ENCODE measurements at places on chromosomes 12 and 14.

DNA sequence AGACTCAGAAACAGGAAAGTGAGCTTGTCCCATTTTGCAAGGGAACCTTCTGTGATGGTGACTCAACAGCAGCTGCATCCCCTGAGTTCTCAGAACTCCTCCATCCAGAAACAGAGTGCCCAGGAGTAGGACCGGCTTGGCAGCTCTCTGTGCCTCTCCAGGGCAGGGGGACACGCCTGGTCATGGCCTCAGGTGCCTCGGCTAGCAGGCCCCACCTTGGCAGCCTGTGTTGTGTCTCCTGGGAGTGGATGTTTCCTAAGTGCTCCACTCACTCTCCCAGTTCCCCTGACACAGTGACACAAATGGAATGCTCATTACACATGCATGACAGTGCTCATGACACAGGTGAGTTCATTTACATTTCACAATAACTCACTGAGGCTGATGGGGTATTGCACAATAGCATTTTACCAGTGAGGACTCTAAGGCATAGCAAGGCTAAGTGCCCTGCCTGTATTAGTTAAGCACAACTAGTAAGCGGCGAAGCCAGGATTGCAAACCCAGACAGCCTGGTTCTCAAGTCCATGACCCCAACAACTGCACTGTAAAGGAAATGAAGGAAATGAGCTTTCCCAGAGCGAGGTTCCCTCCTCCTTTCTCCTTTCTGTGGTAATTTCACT is 47.4 kb downstream of the CALM1 start:
- no peak for DNase-seq

- no peak for DNase-seq
Measured at GRCh38 chr12:120734210-120734609, 8.6 kb downstream of the ACADS start.

- DNase-seq = no peak
Measured at GRCh38 chr14:50741567-50741966, 73.5 kb upstream of the SAV1 start.

DNA sequence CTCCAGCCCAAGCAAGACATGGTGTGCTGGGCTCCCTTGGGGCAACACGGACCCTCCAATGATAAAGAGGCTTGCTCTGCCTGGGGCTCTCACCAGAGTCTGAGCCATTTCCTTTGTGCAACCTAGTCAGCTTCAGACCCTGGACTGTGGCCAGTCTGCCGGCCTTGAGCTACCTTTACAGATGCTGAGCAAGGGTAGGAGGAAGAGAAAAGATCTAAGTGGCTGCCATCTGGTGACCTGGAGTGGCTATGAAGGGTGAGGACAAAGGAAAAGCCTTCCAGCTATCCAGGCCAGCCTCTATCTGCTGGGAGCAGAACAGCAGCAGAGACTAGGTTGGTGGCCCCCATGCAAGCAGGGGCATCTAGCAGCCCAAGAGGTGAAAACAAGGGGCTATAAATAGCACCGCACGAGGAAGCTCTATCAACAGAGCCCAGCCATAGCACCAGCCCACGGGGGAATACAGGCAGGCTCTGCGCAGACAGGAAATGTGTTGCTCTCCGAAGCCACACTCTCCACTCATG is 230.1 kb downstream of the FOXN3 start:
- no peak for DNase-seq

- no peak for DNase-seq
Measured at GRCh38 chr14:104725772-104726548, 1.9 kb downstream of the ADSS1 start.

DNA sequence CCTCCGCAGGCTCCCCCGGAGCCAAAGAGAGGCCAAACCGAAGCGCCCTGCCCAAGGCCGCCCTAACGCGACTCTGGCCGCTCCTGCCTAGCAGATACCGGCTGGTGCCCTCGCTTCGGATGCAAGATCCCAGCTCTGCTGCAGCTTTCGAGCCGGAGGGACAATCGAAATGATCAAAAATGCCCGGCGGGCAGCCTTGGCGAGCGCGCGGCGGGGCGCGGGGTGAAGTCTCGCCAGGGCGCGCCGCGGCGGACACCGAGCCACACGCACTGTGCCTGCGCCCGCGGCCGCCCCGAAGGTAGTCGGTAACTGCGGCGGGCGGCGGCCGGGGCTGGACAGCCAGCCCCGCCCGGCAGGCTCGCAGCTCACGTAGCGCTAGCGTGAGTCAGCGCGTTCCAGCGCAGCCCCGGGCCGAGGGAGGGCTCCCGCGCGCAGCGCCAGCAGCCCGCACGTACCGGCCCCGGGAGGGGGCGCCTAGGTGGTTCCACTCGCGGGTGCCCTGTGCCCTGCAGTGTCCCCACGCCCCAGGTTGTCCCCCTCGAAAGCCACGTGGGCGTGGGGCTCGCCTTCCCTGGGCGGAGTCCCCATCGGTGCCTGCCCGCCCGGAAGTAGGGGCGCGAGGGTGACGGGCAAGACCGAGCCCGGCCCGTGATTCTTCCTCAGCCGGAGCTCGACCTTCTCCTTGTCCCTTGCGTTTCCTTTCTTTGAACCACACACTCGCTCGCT is 109.2 kb upstream of the EGLN3 start:
- DNase-seq = peak; percentile 70

DNA sequence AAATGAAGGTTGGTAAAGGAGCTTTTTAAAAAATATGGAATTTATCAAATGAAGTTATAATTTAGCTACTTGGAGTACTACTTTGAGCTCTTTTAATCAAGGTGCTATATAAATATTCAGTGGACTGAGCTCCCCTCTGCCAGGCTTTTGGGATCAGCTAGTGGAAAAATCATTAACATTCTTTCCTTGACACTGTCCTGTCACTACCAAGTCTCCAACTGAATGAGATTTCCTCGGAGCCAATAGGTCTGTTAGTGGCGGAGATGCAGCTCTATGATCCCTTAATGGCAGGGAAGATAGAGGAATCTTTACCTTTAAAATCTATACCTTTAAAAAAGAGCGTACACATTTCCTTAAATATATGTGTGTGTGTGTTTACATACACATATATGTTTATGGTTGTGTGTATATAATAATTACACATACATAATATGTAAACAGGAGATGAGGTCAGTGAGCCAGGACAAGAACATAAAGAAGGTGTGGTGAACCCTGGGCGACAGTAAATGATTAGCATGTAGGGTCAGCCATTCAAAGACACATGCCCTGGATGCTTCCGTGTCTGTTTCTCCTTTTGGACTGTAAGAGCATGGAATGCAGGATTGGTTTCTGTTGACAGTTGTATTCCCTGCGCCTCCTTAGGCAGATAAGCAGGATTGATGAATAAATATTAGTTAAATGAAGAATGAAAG is 47.7 kb upstream of the ATP2A2 start:
- DNase-seq = no peak

All from activated naive CD4-positive, alpha-beta T cell treated with Interleukin-2 at 50 U/mL for 16 hours (primary cell).